SK-N-DZ (cell line): ENCODE measurements at places on chromosomes 2 and 18.
A peak's percentile ranks its signal among the peaks of the same experiment; 100 is the strongest.

DNA sequence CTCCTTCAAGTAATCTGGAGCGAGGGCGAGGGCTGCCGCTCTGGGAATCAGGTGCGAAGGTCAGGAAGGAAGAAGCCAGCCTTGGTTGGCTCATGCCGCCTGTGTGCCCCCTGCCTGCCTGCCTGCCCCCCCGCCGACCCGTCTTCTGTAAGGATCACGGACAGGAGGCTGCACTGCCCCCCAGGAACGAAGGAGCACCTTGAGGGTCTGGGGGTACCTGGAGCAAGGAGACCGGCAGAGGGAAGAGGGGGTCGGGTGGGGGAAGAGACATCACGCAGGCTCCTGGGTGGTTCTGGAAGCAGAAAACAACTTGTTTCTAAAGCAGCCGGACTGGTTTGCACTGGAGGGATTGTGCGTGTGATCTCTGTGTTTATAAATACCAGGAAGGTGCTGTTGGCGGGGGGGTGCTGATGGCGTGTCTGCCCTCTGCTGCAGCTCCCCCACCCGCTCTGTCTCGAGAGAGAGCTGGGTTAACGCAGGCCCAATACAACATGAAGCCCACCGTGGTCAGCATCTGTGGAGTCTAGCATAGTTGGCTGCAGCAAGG is 1.7 kb downstream of the FOSL2 start:
- no peak for DNase-seq

- DNase-seq = no peak
Observed at GRCh38 chr2:237253046-237253702, 160.8 kb downstream of the COL6A3 start.

- peak; percentile 69 for DNase-seq
Observed at GRCh38 chr2:20650877-20651730, at the start of gene HS1BP3. Gene HS1BP3 (minus strand): TSS chr2:20651098. CDS start chr2:20651063, 35 bp downstream.

DNA sequence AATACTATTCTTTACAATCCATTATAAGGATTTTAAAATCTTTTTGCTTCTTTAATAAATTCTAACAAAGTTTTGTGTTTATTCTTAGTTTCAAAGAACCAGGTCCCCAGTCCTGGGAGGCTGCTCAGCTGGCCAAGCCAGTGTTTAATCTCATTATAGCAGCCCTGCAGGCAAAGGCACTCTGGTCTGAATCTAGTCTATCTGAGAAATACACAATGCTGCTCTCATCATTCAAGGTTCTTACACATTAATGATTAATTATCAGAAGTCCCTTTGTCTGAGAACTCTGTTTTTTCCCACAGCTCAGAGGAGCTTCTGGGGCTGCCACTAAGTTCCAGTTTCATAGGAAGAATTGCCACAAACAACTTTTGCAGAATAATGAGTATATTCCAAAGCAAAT is 27.7 kb downstream of the KCTD18 start:
- DNase-seq = peak; percentile 37

DNA sequence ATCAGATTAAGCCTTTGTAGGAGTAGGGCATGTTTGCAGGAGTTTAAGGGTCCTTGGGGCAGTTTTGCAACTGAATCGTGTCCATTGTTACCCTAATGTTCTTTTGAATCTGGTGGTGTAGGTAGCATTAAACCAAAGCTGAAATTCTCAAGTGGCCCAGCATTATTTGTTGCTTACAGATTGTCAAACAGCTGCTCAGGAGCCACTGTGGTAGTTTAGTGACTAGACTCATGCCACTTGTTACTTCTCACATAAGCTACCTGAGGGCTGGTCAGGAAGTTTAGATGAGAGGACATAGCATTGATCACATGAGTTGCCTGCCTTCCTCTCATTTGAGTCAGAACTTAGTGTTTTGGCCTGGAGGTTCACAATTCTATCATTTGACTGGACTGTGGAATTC is 157.6 kb downstream of the HAUS1 start:
- no peak for DNase-seq

- no peak for DNase-seq
Observed at GRCh38 chr2:225326969-225327368, 72.5 kb upstream of the NYAP2 start.

DNA sequence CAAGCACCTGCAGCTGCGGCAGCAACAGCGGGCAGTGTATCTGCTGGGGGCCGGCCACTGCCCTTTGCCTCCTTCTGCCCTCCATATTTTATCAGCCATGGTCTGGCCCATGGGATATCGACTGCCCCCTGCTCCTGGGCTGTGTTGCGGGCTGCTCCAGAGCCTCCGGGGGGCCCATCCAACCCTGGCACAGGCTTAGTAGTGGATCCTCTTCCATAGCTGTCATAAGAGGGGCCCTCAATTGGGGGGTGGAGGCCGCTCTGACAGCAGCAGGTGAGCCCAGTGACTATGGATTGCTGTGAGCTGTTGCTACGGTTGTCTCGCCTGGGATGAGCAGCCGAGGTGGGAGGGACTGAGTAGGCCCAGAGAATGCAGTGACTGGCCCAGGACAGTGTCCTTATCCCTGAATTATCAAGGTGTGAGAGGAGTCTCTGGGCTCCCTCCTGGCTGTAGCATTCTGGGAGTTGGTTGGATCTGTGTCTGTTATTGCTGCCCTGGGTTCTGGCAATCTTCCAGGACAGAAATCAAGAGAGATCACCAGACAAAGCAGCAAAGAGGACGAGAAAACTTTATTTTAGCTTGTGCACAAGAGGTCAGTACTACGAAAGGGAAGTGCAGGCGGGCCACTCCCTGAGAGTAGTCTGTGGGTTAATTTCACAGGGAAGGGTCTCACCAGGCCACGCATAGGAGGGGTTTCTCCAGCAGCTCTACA is 145.1 kb downstream of the ASB1 start:
- no peak for DNase-seq

DNA sequence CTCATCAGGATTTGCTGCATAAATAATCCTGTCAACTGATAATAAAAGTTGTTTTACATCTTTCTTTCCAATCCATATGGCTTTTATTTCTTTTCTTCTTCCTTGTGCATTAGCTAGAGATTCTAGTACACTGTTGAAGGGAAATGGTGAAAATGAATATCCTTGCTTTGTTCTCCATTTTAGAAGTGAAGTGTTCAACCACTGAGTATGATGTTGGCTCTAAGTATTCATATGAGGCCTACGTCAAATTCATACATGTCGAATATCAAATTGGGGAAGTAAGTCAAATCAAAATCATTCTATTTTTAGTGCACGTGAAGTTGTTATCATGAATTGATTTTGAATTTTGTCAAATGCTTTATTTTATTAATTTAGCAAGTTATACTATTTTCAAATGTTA is 7.8 kb upstream of the ACKR3 start:
- no peak for DNase-seq

DNA sequence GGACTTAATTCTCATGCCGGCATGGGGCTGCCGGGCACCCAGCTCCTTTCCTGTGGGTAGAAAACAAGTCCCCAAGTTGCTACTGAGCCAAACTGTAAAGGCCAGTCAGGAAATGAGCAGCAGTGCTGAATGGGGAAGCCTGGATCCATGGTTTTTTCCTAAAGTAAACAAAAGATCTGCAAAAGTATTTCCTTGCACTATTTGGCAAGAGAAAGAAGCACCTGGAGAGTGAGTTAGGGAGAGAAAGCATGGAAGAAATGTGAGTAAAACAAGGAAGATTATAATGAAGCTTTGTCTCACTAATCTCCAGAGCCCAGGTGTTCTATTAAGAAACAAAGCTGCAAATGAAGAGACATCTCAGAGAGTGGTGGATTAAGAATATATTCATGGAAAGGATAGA is 117.6 kb downstream of the METTL8 start:
- DNase-seq = no peak

- no peak for DNase-seq
Observed at GRCh38 chr2:30798536-30798991, 8.7 kb downstream of the CAPN13 start.

- DNase-seq = peak; percentile 18
Observed at GRCh38 chr2:78418021-78418420, 607.5 kb upstream of the REG3G start.

DNA sequence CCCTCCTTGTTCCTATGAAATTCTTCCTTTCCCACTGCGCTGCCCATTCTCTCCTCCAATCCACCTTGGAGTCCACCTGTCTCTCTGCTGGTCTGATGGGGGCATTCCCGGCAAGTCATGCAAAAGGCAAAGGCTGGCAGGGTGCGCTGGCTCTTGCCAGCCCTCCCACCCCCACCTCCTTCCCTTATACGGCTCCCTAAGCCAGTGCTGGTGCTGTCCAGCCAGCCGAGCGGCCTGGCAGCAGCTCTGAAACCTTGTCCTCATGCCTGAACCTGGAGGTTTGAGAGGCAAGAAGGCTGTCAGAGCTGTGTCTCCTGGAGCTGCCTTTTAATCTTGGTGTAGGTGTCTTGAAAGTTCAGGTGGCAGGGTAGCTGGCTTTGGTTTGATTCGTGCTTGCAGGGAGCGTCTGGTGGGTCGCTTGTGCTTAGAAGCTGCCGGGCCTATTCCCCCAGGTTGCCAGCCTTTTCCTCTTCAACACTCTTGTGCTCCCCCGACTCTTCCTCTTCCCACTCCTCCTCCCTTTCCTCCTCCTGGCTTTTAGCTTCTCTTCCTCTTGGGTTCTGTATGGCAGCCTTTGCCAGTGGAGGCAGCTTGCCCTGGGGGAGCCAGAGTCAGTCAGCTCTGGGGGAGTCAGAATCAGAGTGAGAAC is 748 bp downstream of the LIPG start:
- no peak for DNase-seq
